Activated CD4-positive, alpha-beta T cell treated with anti-CD3 and anti-CD28 coated beads for 4 hours (primary cell): ENCODE measurements at places on chromosomes 13 and 19.

- no peak for DNase-seq
These were observed 18.2 kb upstream of the IGFL1 start for GRCh38 chr19:46211201-46211881.

DNA sequence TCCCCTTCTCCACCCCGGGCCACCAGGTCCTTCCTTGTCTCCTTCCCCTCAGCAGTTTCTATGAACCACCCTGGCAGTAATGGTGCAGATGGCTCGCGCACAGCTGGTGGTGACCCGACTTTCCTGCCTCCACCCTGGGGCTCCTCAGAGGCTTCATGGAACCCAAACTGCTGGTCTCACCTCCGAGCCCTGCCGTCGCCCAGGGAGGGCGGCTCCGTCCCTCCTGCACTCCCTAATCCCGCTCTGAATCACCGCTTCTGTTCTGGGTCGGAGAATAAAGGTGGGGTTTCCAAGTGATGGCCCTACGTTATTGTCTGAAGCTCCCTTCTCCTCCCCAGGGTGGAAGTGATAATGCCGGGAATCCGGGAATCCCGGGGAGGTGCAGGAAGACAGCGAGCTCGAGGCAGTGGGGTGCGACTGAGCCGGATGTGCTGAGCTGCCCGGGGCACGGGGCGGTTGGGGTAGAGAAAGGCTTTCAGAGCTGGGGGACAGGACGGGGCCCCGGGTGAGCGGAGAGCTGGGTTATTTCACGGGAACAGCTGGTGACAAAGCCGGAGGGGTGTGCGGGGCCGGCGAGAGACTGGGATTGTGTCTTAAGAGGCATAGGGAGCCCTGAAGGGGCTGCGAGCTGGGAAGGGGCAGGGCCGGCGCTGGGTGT, 711 bp downstream of the FUT2 start:
- no peak for DNase-seq

GRCh38 chr19:10517361-10517759, at the start of gene S1PR5:
TSS of gene S1PR5 (minus strand) at chr19:10517447. CDS start at chr19:10515011, 2,436 bp downstream.
- DNase-seq: no peak

GRCh38 chr19:55536951-55537740, at the start of gene SBK2:
TSS of gene SBK2 (minus strand) at chr19:55537133. CDS start at chr19:55536294, 839 bp downstream.
- DNase-seq: no peak

DNA sequence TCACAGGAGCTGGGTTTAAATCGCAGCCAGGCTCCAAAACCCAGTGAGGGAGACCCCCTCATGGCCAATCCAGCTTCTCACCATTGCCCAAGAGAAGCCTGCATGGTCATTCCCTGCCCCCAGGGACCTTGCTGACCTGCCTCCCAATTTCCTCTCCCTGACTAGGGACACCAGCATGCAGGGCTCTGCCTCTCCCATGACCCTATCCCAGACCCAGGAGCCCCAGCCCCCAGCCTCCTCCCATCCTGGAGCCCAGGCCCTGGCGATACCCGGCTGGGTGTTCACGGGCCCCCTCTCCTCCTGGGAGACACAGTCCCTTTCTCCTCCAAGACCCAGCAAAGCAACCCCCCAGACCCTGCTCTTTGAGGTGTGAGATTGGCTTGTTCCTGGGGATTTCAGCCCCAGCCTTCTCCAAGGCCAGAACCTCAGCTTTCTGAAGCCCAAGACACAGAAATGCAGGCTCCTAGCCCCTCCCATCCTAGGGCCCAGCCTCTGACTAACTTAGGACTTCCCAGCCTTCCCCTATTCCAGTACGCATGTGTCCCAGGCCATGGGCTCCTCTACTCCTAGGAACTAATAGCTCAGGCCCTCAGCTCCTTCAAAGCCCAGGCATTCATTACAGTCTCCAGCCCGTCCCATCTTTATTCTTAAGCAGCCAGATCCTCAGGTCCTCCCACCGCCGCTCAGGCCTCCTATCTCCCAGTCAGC, 1.1 kb downstream of the GYS1 start:
- no peak for DNase-seq

GRCh38 chr19:45498411-45499195, at the start of gene PPM1N:
TSS of gene PPM1N (plus strand) at chr19:45498443. CDS start at chr19:45498473, 30 bp downstream.
- DNase-seq: peak; percentile 61

DNA sequence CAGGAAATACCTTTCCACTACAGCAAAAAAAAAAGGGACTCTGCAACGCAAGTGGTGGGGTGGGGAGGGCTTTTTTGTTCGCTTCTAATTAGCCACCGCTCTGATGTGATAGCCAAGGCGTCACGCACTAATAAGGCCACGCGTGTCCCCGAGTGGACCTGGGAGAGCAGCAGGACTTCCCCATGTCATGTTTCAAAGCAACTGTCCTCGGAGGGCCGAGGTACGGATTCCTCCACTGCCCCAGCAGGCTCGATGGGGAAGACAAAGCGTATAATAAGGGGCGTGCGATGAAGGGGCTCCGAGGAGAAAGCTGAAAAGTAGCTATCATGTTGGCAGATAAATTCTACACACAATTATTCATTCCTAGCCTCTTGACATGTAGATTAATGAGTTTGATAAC, 179.7 kb upstream of the ZNF507 start:
- DNase-seq: no peak

- DNase-seq: no peak
These were observed 123.1 kb downstream of the CDK8 start for GRCh38 chr13:26377038-26377437.

- DNase-seq: peak; percentile 67
These were observed 15.2 kb downstream of the PLEKHF1 start for GRCh38 chr19:29680447-29680846.

- DNase-seq: no peak
These were observed 71.6 kb upstream of the ZDHHC20 start for GRCh38 chr13:21530656-21531055.

- DNase-seq: no peak
These were observed 642 bp upstream of the PEG3 start for GRCh38 chr19:56841193-56841543.

- DNase-seq: no peak
These were observed 74.8 kb downstream of the ZNF536 start for GRCh38 chr19:30446850-30447552.

DNA sequence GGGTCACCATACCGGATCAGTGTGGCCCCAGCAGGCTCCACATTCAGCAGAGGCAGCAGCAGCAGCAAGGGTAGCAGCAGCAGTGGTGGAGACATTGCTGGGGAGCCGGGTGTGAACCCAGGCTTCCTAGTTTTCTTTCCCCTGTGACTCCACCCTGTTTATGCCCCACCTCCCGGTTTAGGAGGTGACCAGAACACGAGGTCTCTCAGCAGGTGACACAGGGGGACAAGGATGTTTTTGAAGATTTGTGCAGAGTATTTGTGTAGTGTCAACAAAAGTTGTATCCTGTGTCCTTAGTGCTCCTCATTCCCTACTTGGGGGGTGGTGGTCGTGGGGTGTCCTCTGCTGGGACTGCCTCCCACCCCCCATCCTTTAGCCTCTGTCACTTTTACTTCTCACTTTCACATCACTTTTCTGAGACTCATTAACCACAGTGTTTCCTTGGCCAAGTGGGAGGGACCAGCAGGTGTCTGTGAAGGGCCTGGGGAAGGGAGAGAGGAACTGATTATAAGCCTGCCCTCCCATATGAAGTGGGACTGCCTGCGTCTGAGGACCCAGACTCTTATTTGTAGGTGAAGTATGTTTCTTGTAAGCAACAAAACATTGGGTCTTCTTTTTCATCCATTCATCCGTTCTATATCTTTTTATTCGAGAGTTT, 15.6 kb upstream of the KCNC3 start:
- DNase-seq: no peak

DNA sequence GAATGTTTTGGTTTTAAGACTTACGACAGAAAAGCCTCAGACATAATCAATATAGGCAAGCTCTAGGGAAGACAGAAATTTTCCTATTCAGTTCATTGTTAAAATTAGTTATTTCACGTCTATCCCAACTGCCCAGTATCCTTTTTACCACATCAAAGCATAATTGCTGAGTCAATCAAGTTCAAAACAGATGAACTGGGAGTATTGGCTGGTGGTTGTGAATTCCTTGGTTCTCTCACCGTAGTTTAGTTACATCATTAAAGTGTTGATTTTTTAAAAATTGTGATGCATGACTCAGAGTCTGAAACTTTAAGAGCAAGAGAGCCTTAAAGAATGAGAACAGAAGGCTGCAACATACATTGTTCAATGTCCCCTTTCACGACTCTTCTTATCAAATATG, 143.3 kb upstream of the FREM2 start:
- DNase-seq: no peak

DNA sequence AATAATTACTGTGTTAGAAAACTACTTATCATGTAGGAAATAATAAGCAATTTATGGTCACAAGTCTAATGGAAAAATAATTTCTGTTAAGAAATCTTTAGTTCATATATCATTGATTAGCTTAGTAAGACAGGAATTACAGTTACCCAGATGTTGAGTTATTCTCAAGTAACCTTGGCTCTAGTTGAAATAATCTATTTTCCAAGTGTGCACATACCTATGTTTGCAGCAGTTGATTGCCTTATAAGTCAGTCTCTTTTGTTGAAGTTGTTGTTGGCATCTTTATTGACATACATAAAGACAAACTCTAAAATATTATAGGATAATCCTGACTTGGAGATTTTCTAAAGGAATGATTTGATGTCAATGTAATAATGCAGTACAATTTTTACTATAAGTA, 511.4 kb upstream of the KLF12 start:
- DNase-seq: no peak

GRCh38 chr19:4639531-4640246, 373 bp downstream of the TNFAIP8L1 start:
- no peak for DNase-seq

- no peak for DNase-seq
These were observed 18.2 kb downstream of the UPF1 start for GRCh38 chr19:18849838-18850400.

GRCh38 chr19:16262618-16263017, 62.0 kb upstream of the KLF2 start:
- no peak for DNase-seq

DNA sequence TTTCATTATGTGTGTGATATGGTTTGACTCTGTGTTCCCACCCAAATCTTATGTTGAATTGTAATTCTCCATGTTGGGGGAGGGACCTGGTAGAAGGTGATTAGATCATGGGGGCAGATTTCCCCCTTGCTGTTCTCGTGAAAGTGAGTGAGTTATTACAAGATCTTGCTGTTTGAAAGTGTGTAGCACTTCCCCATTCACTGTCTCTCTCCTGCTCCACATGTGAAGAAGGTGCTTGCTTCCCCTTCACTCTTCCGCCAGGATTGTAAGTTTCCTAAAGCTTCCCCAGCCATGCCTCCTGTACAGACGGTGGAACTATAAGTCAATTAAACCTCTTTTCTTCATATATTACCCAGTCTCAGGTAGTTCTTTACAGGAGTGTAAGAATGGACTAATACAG, 54.3 kb upstream of the SERTM1 start:
- no peak for DNase-seq
